ENCODE measurements at places on chromosomes 7 and 10.

GRCh38 chr7:40570223-40570622, 435.4 kb downstream of the SUGCT start:
- DNase-seq, result no peak

- no peak for DNase-seq
Measured at GRCh38 chr7:148210804-148211325, 379.7 kb upstream of the C7orf33 start.

DNA sequence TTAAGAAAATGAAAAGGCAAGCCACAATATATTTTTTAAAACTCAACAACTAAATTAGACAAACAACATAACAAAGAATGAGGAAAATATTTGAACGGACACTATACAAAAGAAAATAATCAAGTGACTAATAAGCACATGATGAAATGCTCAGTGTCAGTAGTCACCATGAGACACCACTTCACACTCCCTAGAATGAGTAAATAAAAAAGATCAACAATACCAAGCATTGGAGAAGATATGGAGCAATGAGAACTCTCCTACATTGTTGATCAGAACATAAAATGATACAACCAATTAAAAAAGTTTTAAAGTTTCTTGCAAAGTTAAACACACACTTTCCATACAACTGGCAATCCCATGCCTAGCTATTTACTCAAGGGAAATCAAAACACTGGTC, 222.2 kb downstream of the C7orf25 start:
- no peak for DNase-seq

GRCh38 chr7:3068530-3068929, 24.9 kb upstream of the CARD11 start:
- peak; percentile 20 for DNase-seq

DNA sequence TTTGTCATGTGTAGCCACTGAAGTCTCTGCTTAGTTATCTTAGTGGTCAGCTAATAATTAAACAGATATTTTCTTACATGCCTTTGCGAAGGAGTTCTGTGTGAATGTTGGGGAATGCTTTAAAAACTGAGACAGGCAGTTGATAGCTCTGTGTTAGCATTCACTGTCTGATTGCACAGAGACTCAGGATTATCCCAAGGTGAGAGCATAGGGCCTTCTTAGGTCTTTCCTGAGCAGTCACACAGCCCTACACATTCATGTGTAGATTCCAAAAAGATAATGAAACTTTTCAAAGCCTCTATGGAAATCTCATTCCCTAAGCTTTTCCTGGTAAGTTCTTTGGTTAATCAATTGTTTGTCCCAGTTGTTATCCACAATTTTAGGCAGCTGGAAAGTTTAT, 67.7 kb downstream of the CASD1 start:
- no peak for DNase-seq

DNA sequence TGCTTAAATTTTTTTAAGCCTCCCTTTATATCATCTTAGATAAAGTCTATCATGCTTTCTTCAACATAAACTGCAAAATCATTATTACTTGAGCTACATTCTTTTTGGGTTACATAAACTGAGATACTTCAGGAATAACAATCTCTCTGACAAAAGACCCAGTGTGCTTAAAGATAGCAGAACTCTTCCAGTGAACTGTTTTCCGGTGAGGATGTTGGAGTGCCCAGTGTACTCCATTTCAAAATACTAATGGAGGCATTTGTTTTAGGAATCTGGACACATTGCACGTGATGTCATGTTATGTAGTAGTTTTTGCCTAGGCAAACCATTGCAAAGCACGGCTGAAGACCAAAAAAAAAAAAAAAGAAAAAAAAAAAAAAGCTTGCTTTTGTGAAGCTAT, 388.2 kb upstream of the CELF2 start:
- DNase-seq, result no peak

GRCh38 chr7:39172137-39172536, 194.4 kb downstream of the POU6F2 start:
- DNase-seq, result no peak

GRCh38 chr7:84188786-84189405, 5.7 kb downstream of the SEMA3A start:
- no peak for DNase-seq

- no peak for DNase-seq
Measured at GRCh38 chr7:129263168-129263567, 38.3 kb downstream of the AHCYL2 start.

- peak; percentile 3 for DNase-seq
Measured at GRCh38 chr10:98268694-98269431, 869 bp upstream of the LOXL4 start.

GRCh38 chr10:80252296-80252887, 37.1 kb downstream of the MAT1A start:
- DNase-seq, result peak; percentile 89

DNA sequence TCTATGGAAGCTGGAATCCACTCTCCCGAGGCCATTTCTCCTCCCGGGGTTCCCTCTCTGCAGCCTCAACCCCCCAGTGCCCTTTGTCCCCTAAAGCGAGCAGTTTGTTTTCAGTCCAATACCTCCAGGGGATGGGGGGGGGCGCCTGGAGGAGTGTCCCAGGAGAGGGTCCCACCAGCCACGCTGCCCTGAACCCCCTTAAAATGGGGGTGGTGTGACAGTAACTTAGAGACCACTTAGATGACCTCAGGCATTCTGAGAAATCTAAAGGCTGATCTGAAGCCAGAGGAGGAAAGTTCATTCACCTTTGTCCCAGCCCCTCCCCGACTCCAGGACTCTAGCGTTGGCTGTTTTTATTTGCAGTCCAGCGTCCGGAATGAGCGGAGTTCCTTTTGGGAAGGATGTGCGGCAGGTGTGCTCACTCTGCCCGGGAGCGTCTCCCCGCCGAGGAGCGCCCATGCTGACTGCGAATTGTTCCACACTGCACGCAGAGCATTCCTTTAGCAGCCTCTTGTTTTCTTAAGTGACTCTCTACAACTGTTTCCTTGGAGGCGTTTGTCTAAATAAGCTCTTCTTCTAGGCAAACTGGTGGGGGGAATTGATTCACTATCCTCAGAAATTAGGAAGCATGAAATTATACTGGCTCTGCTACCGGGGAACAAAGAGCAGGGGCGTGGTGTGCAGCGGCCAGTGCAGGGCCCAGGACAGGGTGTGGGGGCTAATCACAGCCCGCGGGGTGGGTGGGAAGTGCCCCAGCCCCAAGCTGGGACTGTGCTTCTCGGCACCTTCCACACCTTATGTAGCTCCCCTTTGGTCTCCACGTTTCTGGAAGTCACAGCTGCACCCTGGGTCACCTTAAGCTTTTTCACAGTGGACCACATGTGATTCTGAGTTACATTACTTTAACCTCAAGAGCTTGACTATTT, 46.3 kb downstream of the SYPL1 start:
- DNase-seq, result no peak

GRCh38 chr10:34916314-34916713, 101.2 kb upstream of the PARD3 start:
- DNase-seq, result no peak

DNA sequence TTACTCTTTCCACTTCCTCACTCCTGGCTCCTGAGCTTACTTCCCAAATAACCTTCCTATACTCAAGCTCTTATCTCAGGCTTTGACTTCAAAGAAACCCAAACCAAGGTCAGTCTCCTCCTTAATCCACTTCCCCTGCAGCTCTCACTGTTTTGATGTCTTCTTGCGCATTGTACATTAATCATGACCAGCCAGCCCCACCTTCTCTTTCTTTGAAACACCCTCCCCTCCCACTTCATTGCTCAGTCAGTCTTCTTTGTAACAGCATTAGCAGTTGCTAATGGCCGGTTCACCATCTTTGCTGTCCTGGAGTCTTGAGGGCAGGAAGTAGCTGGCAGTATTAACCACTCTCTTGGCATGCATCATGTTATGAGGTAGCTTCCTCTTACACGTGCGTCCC, 57.9 kb upstream of the CHCHD3 start:
- DNase-seq, result no peak

- no peak for DNase-seq
Measured at GRCh38 chr10:5683065-5683464, 1.6 kb upstream of the TASOR2 start.

DNA sequence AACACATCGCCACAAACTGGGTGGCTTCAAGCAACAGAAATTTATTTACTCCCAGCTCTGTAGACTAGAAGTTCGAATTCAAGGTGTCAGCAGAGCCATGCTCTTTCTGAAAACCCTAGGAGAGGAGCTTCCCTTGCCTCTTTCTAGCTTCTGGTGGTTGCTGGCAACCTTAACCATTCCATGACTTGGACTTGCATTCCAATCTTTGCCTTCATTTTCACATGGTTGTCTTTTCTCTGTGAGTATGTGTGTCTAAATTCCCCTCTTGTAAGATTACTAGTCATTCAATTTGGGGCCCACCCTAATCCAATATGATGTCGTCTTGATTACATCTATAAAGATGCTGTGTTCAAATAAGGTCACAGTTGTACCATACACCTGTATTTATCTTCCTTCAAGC, 65.9 kb upstream of the PRKG1 start:
- no peak for DNase-seq

DNA sequence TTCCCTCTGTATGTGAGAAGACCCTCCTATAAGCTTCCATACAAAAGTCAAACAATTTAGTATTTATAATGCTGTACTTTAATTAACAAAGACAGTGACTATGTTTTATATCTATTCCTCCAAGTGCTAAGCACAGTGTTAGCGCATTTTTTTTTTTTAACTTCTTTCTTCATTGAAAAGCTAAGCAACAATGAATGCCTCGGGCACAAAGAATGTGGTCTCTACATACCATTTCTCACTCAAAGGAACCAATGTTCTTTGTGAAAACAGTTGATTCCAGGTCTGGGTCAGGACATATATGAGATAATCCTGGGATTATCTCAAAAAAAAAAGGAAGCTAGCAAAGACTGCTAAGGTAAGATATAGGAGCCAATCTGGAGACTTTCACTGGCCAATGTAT, 26.2 kb upstream of the REEP3 start:
- no peak for DNase-seq

DNA sequence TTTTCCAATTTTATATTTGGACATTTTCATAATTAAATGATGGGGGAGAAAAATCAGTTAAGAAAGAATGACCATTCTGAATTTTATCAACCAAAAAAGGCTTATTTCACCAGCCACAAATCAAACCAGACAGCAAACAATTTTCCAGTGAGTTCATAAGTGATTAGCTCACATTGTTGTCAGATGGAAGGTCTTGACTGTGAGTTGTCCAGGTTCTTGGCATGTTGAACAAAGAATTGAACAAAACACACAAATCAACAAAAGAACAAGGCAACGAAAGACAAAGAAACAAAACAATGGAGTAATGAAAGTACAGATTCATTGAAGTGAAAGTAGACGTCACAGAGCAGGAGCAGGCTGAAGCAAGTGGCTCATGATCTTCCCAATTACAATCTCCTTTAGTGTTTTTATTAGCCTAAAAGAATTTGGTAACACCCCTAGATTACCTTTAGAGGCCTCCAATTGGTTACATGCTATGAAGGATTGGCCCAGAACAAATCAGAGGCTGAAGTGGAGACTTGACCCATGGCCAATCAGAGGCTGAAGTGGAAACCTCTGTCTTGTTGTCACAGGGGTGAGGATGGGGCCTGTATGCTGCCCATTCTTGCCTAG, 248.7 kb downstream of the NEBL start:
- no peak for DNase-seq

GRCh38 chr10:42987121-42987541, 89.7 kb upstream of the RET start:
- no peak for DNase-seq

DNA sequence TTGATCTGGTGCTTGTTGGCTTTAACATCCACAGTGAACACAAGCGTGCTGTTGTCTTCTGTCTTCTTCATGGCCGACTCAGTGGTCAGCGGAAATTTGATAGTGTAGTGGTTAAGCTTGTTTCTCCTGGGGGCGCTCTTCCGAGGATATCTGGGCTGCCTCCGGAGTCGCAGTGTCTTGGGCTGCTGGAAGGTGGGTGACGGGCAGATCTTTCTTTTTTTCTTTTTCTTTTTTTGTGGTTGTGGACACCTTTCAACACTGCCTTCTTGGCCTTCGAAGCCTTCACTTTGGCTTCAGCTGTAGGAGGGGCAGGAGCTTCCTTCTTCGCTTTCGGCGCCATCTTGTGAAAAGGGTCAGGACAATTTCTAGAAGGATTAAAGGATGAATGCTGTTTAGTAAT, 23.8 kb upstream of the RPA3 start:
- no peak for DNase-seq

GRCh38 chr7:74387606-74388005, 66.1 kb upstream of the GTF2IRD1 start:
- no peak for DNase-seq

- no peak for DNase-seq
Measured at GRCh38 chr7:2114052-2114451, 118.7 kb downstream of the MAD1L1 start.

DNA sequence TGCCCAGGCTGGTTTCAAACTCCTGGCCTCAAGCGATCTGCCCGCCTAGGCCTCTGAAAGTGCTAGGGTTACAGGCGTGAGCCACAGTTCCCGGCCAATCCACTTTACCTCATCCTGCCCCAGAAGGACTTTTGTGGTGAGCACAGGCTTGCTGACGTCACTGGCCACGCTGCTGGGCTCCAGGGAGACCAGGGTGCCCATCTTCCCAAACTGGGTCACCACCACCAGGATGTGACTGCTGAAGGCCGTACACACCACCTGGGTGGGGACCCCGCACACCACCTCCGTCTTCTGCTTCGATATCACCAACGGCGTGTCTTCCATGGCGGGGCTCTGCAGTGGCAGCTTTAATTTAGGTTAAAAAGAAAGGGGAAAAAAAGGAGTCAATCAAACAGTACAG, 816 bp downstream of the PSMG3 start:
- DNase-seq, result no peak

GRCh38 chr10:7932301-7933036, 114.2 kb downstream of the TAF3 start:
- no peak for DNase-seq

- no peak for DNase-seq
Measured at GRCh38 chr10:114402871-114403540, 1.3 kb downstream of the AFAP1L2 start.

GRCh38 chr10:52313933-52314821, at the start of gene DKK1:
DKK1 (plus strand) TSS chr10:52314281; CDS start chr10:52314435, 154 bp downstream.
- DNase-seq, result peak; percentile 44

DNA sequence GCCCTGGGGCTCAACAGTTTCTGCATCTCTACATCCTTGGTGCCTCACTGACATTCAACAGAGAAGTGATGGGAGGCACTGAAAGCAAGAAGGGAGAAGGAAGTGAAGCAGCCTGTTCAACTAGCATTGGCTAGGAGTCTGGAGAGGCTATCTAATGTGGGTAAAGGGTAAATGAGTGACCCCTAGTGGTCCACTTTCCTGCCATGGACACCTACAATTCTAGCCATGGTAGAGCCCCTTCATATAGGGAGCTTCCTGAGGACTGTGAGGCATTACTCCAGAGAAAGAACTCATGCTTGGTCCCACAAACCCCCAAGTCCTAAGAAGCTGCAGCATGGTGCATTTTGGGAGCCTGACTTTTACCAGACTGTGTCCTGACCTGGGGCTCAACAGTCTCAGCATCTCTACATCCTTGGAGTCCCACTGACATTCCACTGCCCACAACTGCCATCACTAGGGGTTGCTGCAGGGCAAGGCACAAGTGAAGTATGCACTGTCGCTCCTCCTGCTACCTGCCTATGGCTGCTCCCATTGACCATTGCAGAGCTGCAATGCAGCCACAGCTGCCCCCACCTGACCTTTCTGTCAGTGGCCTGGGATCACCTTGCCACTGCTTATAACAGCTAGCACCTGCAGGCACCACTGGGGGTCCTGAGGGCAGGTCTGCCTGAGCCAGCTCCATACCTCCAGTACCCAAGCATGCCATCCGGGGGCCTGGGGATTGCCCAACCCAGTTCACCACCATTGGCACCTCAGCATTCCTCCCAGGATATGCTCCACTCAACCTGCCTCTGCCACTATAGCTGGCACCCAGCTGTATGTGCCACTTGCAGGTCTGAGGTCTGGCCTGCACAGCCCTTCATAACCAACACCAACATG, 44.1 kb upstream of the CDK6 start:
- DNase-seq, result peak; percentile 38

All from RPMI8226 (cell line).